ENCODE measurements at places on chromosomes 4 and X.

DNA sequence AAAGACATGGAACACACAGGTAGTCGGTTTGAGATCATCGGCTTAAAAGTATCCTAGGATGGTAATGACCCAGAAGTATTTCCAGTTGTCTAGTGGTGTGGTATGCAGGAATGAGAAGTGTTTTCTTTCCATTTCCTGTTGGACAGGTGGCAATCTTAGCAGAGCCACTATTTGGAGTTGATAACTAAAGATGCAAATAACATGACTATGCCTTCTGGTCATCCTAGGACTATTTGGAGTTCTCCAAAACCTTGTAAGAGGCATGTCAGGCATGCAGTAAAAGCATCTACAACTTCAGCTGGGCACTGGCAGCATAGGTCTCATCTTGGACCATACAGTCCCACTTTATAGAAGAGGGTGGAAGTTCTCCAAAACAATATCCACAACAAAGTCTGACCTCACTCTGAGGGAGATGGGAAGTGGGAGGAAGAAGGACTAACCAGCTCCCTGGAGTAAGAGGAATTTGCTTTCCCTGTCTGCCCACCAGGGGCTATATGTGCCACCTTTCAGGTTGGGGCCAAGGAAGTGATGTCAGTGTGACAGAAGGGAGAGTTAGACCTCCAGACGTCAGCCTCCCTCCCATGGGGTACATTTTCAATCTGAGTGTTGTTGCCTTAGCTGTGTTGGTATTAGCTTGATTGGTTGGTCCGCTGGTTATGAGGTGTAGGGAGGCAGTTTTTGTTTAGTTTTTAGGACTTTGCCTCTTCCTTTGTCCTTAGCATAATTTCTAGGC, 101.2 kb upstream of the MYOZ2 start:
- no peak for DNase-seq

GRCh38 chrX:70172221-70172620, 5.1 kb upstream of the DGAT2L6 start:
- no peak for DNase-seq

GRCh38 chr4:23476515-23477090, 413.2 kb downstream of the PPARGC1A start:
- DNase-seq: no peak

DNA sequence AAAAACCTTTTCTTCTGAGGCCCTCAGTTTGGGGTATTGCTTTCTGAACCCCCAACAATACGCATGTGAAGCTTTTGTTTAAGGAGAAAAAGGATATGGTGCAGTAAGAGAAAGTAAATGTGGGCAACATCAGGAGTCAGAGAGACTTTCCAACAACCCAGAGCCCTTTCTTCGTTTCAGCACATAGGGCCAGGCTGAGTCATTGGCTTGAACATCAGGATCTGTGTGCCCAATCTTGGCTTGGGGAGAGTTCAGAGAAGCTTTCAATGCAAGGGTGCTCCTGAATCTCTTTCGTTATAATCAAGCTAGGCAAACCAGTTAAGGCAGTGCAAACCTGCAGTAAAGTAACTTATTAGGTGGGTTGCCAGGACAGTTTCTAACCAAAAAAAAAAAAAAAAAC, 191.2 kb downstream of the FRMPD4 start:
- DNase-seq: no peak

DNA sequence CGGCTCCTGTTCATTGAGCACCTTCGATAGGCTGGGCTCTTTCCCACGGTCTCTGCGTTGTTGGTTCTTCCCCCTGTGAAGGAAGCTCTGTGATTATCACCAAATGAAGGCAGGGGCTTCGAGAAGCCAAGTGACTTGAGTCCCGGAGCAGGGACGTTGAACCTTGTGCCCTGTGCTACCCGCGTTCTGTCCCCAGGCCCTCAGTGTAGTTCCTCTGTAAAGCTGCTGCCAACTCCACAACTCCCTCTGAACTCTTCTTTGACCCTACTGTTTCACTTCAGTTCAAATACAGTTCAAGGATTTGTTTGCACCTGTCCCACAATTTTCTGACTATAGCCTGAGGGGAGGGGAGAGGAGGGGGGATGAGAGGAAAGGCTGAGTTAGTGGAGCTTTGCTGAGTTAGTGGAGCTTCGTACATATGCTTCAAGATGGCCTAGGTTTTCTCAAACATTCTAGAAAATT, 635 bp upstream of the PHF8 start:
- DNase-seq: no peak

DNA sequence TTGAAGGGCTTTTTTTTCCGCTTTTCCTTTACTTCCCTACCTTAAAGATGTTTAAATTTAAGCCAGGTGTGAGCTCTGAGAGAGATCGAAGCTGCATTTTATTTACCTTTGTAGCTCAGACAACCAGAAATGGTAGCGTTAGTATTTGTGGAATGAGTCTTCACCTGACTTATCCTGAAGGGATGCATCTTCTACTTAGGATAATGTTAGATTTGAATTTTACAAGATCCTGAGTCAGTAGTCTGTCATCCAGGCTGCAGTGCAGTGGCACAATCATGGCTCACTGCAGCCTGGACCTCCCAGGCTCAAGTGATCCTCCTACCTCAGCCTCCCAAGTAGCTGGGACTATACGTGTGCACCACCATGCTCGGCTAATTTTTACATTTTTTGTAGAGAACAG, 26.2 kb downstream of the TMSB4X start:
- DNase-seq: no peak

- DNase-seq: peak; percentile 78
These were observed 175.5 kb downstream of the DHRSX start for GRCh38 chrX:2325076-2325784.

- no peak for DNase-seq
These were observed 36.8 kb upstream of the TAPT1 start for GRCh38 chr4:16263056-16263455.

GRCh38 chr4:150318971-150319370, 240.7 kb downstream of the DCLK2 start:
- DNase-seq: no peak

GRCh38 chrX:437661-438390, 51.1 kb upstream of the PPP2R3B start:
- no peak for DNase-seq

- peak; percentile 60 for DNase-seq
These were observed 51.1 kb downstream of the C4orf51 start for GRCh38 chr4:145731028-145731427.

GRCh38 chrX:136210806-136211205, 40.4 kb downstream of the MAP7D3 start:
- no peak for DNase-seq

GRCh38 chr4:169025184-169025583, 15.1 kb upstream of the CBR4 start:
- DNase-seq: no peak

- no peak for DNase-seq
These were observed 2.0 kb downstream of the DAPP1 start for GRCh38 chr4:99818661-99819060.

- no peak for DNase-seq
These were observed 138.3 kb upstream of the PUDP start for GRCh38 chrX:7286168-7286837.

- DNase-seq: peak; percentile 24
These were observed at the start of gene GPR78 for GRCh38 chr4:8580321-8581093. Gene GPR78 (plus strand): TSS chr4:8580392. CDS start chr4:8580983, 591 bp downstream.

GRCh38 chr4:120348521-120348920, 281.9 kb upstream of the MAD2L1 start:
- DNase-seq: no peak

DNA sequence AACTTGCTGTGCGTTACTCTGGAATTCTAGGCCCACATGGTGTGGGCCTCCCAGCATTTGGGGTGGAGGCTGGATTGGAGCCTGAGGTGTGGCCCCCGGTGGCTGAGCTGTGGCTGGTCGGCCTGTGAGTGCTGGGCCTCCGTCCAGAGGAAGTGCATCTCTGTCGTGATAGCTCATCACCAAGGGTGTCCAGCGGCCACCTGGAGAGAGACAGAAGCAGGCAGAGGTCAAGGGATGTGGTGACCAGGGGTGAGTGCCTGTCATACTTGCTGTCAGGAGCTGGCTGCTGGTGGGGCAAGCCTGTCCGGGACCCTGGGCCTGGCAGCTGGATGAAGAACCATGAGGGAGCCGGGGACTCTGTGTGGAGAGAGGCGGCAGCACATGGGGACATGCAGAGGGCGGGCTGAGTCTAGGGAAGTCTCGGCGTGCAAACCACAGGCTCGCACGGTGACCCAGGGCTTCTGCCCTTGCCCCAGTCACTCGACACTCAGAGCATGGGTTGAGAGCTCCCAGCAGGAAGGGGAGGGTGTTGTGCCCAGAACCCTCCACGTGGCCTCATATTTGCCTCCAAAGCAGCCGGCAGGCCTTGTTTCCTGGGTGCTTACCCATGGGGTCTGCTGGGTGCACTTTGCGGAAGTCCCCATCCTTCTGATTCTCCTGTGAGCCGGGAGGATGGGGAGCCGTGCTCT, 6.2 kb downstream of the SORCS2 start:
- no peak for DNase-seq

- DNase-seq: no peak
These were observed 2649.3 kb downstream of the PCDH7 start for GRCh38 chr4:33369446-33369845.

GRCh38 chrX:119942831-119943184, 743 bp downstream of the NKAP start:
- no peak for DNase-seq

DNA sequence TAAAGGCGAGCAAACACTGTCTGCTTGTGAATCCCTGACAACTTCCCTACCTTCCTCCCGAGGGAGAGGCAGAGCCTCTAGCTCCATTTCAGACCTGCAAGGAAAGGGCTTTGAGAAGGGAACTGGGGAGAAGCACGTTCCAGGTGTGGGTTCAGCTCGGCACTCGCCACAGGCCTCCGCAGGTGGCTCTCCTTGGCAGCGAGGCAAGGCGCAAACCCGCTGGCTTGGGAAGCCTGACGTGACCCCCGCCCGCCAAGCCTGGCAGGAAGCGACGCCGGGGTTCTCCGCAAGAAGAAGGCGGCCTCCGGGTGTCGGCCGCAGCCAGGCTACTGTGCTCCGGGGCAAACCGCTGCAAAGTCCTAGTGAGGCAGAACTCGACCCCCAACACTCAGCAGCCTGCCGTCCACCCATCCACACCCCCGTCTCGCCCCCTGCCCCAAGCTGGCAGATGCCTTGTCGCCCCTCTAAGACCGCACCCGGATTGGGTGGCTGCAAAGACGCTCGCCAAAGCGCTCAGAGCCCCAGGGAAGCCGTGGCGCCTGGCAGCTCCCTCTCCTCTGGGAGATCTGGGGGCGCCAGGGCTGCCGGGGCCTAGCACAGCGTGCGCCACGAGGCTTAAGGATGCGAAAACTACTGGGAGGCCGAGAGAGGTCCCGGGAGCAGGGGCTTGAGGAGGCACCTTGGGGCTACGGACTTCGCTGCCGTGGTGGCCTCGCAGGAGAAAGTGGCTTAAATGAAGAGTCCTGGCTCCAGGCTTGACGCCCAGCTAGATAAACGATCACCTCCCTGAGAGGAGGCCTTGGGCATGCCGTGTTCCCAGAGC, 21.8 kb downstream of the NKX3-2 start:
- DNase-seq: no peak

- no peak for DNase-seq
These were observed 216.0 kb upstream of the TAPT1 start for GRCh38 chr4:16442296-16442695.
